DND-41 (cell line): ENCODE measurements at places on chromosomes 3 and 15.

DNA sequence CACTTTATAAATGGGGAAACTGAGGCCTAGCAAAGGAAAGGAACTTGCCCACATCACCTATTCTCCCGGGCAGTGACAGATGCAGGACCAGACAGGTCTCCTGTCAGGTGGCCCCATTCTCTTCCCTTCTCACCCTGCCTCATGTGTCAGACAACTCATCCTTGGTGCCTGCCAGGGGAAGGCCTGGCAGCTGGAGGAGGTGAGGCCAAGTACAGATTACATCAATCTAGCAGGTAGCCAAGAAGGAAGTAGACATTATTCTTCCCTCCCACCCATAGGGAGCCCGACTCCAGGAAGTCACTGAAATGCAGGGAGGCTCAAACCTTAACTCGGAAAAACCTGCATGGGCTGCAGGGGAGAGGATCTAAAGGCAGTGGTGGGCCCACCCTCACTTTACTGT lies 39.6 kb downstream of the DAPK2 start:
- no peak for DNase-seq

GRCh38 chr3:14503033-14503705 lies 37.0 kb downstream of the GRIP2 start:
- DNase-seq: no peak

- DNase-seq: no peak
These were observed 204.1 kb downstream of the CNTN3 start for GRCh38 chr3:74410276-74410941.

- no peak for DNase-seq
These were observed 17.5 kb upstream of the BCHE start for GRCh38 chr3:165854696-165855095.

DNA sequence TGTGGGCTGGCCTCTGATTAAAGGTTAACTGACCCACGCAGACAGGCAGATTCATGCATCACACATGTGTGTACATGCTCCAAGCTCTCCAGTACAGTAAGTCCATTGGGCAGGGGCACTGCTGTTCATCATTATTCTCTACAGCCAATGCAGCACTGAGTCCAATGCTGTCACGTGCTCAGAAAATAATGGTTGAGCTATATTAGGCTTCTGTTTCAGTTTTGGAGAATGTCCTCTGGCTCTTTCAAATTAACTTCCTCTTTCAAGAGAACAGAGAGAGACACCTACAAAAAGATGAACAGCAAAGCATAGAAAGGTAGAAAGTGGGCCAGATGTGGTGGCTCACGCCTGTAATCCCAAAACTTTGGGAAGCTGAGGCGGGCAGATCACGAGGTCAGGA lies 202.6 kb downstream of the MEX3B start:
- no peak for DNase-seq

DNA sequence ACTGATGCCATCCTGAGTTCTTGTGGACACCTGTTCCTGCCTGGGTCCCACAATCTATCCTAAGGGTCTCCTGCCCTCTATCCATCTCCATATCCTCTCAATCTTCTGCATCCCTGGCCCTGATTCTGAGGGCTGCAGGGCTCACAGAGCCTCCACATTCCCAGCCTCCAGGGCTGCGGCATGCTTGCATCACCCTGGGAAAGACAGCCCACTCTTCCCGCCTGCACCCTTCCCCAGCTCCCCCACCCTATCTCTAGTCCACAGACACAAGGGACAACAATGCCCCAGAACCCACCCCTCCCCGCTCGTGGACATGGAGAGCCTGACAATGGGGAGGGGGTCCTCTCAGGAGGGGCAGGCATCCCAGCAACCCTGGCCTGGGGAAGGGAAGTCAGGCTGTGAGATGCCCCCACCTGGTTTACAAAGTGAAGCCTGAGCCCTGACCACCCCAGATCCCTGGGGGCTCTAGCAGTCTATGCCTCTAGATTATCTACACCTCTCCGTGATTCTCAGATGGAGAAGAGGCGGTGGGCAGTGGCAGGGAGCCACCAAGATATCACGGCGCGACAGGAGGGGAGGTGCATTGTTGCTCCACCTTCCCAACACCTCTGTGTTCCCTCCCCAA lies 10.3 kb downstream of the SEMA3G start:
- DNase-seq: no peak

DNA sequence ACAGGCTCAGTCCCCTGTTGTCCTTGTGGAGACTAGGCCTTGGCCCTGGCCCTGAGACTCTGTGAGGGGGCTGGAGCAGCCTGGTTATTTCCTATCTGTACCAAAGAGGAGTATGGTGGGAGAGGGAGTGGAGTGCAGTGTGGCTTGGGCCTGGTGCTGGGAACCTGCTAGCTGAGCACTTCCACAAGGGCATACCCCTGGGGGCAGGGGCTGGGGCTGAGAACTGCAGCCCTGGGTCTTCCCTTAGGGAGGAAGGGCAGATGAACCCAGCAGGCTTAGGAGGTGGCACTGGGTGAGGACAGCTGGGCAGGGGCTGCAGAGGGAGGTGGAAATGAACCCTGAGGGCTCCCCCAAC lies 3.5 kb upstream of the CHST14 start:
- DNase-seq: no peak

DNA sequence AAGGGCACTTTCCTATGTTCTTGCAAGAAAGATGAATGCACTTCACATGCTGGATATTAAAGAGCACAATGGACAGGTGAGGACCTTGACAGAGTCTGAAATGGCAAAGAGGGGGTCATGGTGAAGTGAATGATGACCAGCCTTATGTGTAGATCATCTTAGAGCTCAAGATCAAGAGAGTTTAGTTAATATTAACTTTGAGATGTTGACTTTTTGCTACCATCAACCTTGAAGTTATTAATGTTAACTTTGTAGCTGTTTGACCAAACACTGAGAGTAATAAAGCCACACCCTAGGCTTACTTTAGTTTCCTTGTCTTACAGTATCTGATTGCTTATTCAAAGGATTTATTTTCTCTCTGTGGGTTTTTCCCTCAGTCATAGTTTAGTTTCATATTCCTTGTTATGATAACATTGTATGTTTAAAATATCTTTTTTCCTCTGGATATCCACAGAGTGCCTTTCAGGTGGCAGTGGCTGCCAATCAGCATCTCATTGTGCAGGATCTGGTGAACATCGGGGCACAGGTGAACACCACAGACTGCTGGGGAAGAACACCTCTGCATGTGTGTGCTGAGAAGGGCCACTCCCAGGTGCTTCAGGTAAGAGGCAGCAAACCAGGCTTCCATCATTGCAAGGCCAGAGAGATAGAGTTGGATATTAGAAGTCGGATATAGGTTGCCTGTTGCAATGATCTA lies 5.4 kb downstream of the NFKBIZ start:
- DNase-seq: no peak

DNA sequence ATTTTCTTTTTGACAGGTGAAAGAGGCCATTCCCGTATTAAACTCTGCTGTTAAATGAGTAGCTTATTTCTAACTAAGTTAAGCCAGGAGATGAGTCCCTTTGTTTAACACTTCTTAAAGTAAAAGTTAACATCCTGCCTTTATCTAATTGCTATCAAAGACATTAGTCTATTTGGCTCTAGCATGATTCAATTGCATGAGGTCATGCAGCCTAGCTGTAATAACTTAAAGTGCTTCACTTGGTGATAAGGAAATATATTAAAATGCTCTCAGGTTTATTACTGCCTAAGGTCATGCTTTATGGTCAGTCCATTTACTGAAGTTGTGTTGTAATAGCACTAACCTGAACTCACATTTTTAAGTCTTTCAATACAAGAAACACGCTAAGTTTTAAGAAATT lies 82.3 kb upstream of the MLF1 start:
- no peak for DNase-seq
